ENCODE measurements at places on chromosomes 7 and 10. TPM values are rescaled to one million over a fixed set of nuclear protein-coding genes. Genes with fewer than 3 reads are reported as not detected.
A peak's percentile ranks its signal among the peaks of the same experiment; 100 is the strongest.

DNA sequence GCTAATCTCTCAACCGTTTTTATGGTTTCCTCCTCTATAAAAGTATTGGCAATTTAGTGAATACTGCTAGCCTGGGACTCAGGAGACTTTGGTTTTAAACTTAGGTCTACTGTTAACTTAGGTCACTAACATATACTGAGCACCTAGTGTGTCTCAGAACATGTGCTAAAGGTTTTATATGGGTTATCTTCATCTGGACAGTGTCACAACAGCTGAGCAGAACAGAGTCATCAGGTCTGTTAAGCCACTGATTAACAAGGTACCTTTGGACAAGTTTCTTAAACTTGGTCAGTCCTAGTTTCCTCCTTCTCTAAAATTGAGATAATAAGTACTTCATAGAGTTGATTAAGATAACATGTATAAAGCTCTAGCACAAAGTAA is 30.6 kb downstream of the NET1 start:
- H3K4me3 ChIP-seq: no peak overlapping the region
- no peak overlapping the region for H3K27ac ChIP-seq
- H3K4me1 ChIP-seq: no peaks in the 10 kb centered on the region
- no peak for DNase-seq

GRCh38 chr7:92968502-92968901 is 132.1 kb upstream of the CDK6 start:
- H3K27me3 ChIP-seq: no peaks in the 10 kb centered on the region
- H3K36me3 ChIP-seq: no peaks in the 10 kb centered on the region
- no peak for DNase-seq
- no peak overlapping the region for H3K27ac ChIP-seq
- H3K4me3 ChIP-seq: no peak overlapping the region
- H3K4me1 ChIP-seq: no peaks in the 10 kb centered on the region

- H3K27ac ChIP-seq: no peak overlapping the region
- H3K36me3 ChIP-seq: no peaks in the 10 kb centered on the region
- H3K4me3 ChIP-seq: no peak overlapping the region
- no peaks in the 10 kb centered on the region for H3K4me1 ChIP-seq
- no peaks in the 10 kb centered on the region for H3K27me3 ChIP-seq
- DNase-seq: no peak
Measured at GRCh38 chr7:46537191-46537905, 616.3 kb upstream of the IGFBP3 start.

DNA sequence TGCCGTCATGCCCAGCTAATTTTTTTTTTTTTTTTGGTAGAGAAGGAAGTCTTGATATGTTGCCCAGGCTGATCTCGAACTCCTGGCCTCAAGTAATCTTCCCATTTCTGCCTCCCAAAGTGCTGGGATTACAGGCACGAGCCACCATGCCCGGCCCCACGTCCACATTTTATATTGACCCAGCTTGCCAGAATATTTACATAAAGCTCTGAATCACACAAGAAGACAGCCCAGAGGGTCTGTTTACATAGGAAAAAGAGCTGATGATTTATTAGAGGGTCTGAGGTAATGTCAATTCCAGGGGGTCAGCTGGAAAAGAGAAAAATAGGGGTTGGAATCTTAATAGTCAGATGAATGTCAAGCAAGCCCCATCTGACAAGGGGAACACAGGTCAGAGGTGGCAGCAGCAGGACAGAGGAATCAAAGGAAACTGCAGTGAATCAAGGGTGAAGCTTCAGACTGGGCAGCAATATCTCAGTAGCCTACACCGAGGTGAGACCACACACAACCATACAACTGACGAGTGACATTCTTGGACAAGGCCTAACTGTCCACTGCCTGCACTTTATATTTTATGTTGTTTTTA is 15.8 kb upstream of the SLF2 start:
- H3K27me3 ChIP-seq: no peaks in the 10 kb centered on the region
- H3K27ac ChIP-seq: no peak overlapping the region
- H3K4me3 ChIP-seq: no peak overlapping the region
- H3K4me1 ChIP-seq: no peaks in the 10 kb centered on the region

DNA sequence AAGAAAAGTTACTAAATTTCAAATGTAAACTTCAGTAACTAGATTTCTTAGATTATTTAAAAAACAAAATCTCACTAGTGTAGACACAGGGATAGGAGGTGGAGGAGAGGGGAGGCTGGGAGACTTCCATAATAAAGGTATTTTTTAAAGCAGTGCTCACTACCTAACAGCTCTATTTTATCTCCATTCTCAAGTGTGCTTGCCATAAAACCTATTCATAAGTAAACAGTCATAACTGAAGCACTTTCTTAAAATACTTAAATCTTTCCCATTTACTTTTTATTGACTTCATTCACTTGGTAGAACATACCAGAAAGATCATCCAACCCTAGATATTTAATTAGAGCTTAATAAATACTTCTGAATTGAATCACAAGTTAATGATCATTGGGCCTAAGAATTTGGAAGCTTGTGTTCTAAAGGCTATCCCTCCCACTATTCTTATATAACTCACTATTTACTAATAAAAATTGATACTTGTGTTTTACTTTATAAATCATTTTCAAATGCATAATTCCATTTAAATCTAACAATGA is 107.4 kb downstream of the SNX13 start:
- no peak for DNase-seq
- no peaks in the 10 kb centered on the region for H3K4me1 ChIP-seq
- no peaks in the 10 kb centered on the region for H3K36me3 ChIP-seq
- H3K27ac ChIP-seq: no peak overlapping the region
- no peak overlapping the region for H3K4me3 ChIP-seq
- H3K27me3 ChIP-seq: no peaks in the 10 kb centered on the region

GRCh38 chr7:154860621-154861375 is 142.1 kb downstream of the PAXIP1 start:
- H3K27ac ChIP-seq: no peak overlapping the region
- H3K36me3 ChIP-seq: no peaks in the 10 kb centered on the region
- no peaks in the 10 kb centered on the region for H3K27me3 ChIP-seq
- no peak for DNase-seq

- peaks cover 75% of the 10 kb centered on the region for H3K27me3 ChIP-seq
- peaks cover 19% of the 10 kb centered on the region for H3K4me1 ChIP-seq
- H3K36me3 ChIP-seq: no peaks in the 10 kb centered on the region
- no peak overlapping the region for H3K4me3 ChIP-seq
Measured at GRCh38 chr7:155374276-155375252, 76.9 kb downstream of the INSIG1 start.

- DNase-seq: no peak
- H3K36me3 ChIP-seq: no peaks in the 10 kb centered on the region
- H3K27me3 ChIP-seq: no peaks in the 10 kb centered on the region
- H3K4me3 ChIP-seq: no peak overlapping the region
- no peak overlapping the region for H3K27ac ChIP-seq
- H3K4me1 ChIP-seq: no peaks in the 10 kb centered on the region
Measured at GRCh38 chr7:106462914-106463482, 178.2 kb upstream of the NAMPT start.

GRCh38 chr10:8815969-8816368 is 761.5 kb downstream of the GATA3 start:
- no peak for DNase-seq
- H3K27me3 ChIP-seq: no peaks in the 10 kb centered on the region
- no peak overlapping the region for H3K4me3 ChIP-seq
- H3K36me3 ChIP-seq: no peaks in the 10 kb centered on the region
- no peaks in the 10 kb centered on the region for H3K4me1 ChIP-seq
- H3K27ac ChIP-seq: no peak overlapping the region

DNA sequence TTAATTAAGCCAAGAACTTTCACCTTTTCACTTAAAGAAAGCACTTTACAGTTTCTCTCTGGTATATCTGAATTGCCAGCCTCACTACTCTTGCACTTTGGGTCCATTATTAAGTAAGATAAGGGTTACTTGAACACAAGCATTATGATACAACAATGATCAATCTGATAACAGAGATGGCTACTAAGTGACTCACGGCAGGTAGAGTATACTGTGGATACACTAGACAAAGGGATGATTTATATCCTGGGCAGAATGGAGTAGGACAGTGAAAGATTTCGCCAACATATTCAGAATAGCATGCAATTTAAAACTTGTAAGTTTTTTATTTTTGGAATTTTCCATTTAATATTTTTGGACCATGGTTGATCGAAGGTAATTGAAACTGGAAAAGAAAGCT is 34.3 kb upstream of the ITGB8 start:
- H3K4me3 ChIP-seq: no peak overlapping the region
- no peak overlapping the region for H3K27ac ChIP-seq
- H3K27me3 ChIP-seq: no peaks in the 10 kb centered on the region
- H3K36me3 ChIP-seq: no peaks in the 10 kb centered on the region
- DNase-seq: no peak

- no peak overlapping the region for H3K4me3 ChIP-seq
- no peak overlapping the region for H3K27ac ChIP-seq
- peak; percentile 62 for DNase-seq
- no peaks in the 10 kb centered on the region for H3K27me3 ChIP-seq
- H3K4me1 ChIP-seq: no peaks in the 10 kb centered on the region
Measured at GRCh38 chr10:90592638-90593302, 265.1 kb downstream of the HTR7 start.

- no peak overlapping the region for H3K4me3 ChIP-seq
- no peaks in the 10 kb centered on the region for H3K4me1 ChIP-seq
- H3K27ac ChIP-seq: no peak overlapping the region
- no peaks in the 10 kb centered on the region for H3K27me3 ChIP-seq
- DNase-seq: no peak
Measured at GRCh38 chr10:8352171-8353075, 297.9 kb downstream of the GATA3 start.

GRCh38 chr10:101284744-101285463 is 55.6 kb upstream of the LBX1 start:
- H3K36me3 ChIP-seq: no peaks in the 10 kb centered on the region
- H3K4me1 ChIP-seq: no peaks in the 10 kb centered on the region
- H3K27me3 ChIP-seq: peaks cover 10% of the 10 kb centered on the region
- no peak overlapping the region for H3K4me3 ChIP-seq
- H3K27ac ChIP-seq: no peak overlapping the region

- no peak overlapping the region for H3K4me3 ChIP-seq
- no peaks in the 10 kb centered on the region for H3K4me1 ChIP-seq
- no peak overlapping the region for H3K27ac ChIP-seq
- no peaks in the 10 kb centered on the region for H3K27me3 ChIP-seq
- no peak for DNase-seq
Measured at GRCh38 chr10:126376956-126377355, 11.3 kb downstream of the ADAM12 start.

GRCh38 chr7:126570845-126571244 is 681.9 kb downstream of the GRM8 start:
- H3K27ac ChIP-seq: no peak overlapping the region
- H3K27me3 ChIP-seq: no peaks in the 10 kb centered on the region
- no peak overlapping the region for H3K4me3 ChIP-seq
- DNase-seq: no peak

GRCh38 chr7:129862682-129863081 is 90.1 kb downstream of the UBE2H start:
- DNase-seq: no peak
- no peaks in the 10 kb centered on the region for H3K27me3 ChIP-seq

GRCh38 chr7:86963599-86964230 is 95.7 kb downstream of the ELAPOR2 start:
- no peak overlapping the region for H3K4me3 ChIP-seq
- no peaks in the 10 kb centered on the region for H3K27me3 ChIP-seq
- no peak overlapping the region for H3K27ac ChIP-seq
- H3K36me3 ChIP-seq: no peaks in the 10 kb centered on the region
- no peak for DNase-seq

- H3K27ac ChIP-seq: no peak overlapping the region
- DNase-seq: no peak
- H3K36me3 ChIP-seq: no peaks in the 10 kb centered on the region
Measured at GRCh38 chr10:112799726-112800510, 150.1 kb upstream of the TCF7L2 start.

DNA sequence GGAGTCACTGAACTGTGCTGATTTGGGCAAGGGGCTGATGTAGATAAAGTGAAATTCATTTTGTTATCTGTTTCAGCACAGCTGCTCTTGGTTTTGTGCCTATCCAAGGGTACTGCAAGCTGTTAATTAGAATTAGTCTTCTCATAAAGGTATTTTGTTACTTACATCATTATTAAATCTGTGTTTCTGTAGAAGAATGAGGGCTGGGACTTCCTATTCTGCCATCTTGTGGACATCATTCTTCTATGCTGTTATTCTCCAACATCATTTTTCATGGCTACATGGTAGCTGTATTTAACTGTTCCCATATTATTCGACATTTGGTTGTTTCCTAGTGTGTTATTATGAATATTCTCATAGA is 76.2 kb upstream of the CCDC71L start:
- DNase-seq: no peak
- no peaks in the 10 kb centered on the region for H3K4me1 ChIP-seq
- H3K27ac ChIP-seq: no peak overlapping the region

DNA sequence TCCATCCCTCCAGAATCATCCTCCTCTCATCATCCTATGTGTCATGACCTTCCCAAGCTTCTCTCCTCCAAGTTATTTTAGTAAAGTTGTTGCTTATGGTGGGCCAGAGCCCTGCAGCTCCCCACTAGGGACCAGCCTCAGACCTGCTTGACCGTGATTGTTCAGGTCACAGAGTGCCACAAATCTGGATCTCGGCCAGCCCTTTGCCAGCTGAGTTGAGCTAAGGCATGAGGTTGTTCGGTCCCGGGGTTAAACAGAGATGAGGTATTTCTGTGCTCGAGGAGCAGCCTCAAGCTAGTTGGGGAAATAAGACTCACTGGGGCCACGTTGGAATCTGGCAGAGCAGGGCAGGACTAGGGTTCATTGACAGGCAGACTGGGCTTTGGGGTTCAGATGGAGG is 66.3 kb upstream of the PPIF start:
- no peak overlapping the region for H3K27ac ChIP-seq
- H3K4me1 ChIP-seq: peaks cover 2% of the 10 kb centered on the region
- no peaks in the 10 kb centered on the region for H3K27me3 ChIP-seq

- no peak overlapping the region for H3K4me3 ChIP-seq
- no peaks in the 10 kb centered on the region for H3K36me3 ChIP-seq
- H3K27me3 ChIP-seq: no peaks in the 10 kb centered on the region
- no peaks in the 10 kb centered on the region for H3K4me1 ChIP-seq
Measured at GRCh38 chr10:69726850-69727249, 74.9 kb upstream of the COL13A1 start.

GRCh38 chr10:51767103-51767763 is 67.8 kb upstream of the CSTF2T start:
- H3K27me3 ChIP-seq: no peaks in the 10 kb centered on the region
- H3K4me3 ChIP-seq: no peak overlapping the region

DNA sequence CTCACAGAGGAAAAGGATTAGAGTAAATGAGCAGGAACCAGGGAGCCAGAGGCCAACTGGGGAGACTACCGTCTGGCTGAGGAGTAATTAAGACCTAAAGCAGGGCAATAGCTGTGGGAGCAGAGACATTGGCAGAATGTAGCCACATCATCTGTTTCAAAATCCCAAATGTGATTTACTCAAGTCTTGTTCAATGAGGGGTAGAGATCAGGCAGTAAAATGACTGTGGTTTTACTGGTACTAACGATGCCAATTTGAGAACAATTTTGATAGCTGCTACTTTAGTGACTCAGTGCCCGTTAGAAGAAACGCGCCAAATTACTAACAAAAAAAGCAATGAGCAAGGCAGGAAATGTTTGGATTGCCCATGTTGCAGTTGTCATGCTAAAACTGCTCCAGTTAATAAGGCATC is 12.7 kb upstream of the MIOS start:
- no peak overlapping the region for H3K27ac ChIP-seq
- no peaks in the 10 kb centered on the region for H3K4me1 ChIP-seq
- no peaks in the 10 kb centered on the region for H3K36me3 ChIP-seq
- no peaks in the 10 kb centered on the region for H3K27me3 ChIP-seq
- H3K4me3 ChIP-seq: no peak overlapping the region

The GIMAP4 gene
- total RNA-seq: 61.4 TPM

The LIPF gene
- not detected for total RNA-seq

The KLF14 gene
- not detected for total RNA-seq

The CLCN1 gene
- total RNA-seq: 0.35 TPM

The NKX6-2 gene
- total RNA-seq: 2.5 TPM

The AGBL3 gene
- total RNA-seq: 7.6 TPM

The CFAP46 gene
- 8.3 TPM for total RNA-seq

The MMD2 gene
- not detected for total RNA-seq

The GIMAP8 gene
- total RNA-seq: 24.3 TPM

The C10orf90 gene
- total RNA-seq: not detected

All from kidney (tissue), 22 donors.